ENCODE measurements at places on chromosomes 5 and 9. TPM values are rescaled to one million over a fixed set of nuclear protein-coding genes. Genes with fewer than 3 reads are reported as not detected.

- H3K27ac ChIP-seq, result no peak overlapping the region
- no peaks in the 10 kb centered on the region for H3K36me3 ChIP-seq
- no peak for DNase-seq
- no peaks in the 10 kb centered on the region for H3K27me3 ChIP-seq
- H3K4me1 ChIP-seq, result peaks cover 4% of the 10 kb centered on the region
These were observed 31.8 kb upstream of the PTGS1 start for GRCh38 chr9:122338994-122339393.

GRCh38 chr5:144092508-144092907 lies 78.0 kb downstream of the YIPF5 start:
- no peak overlapping the region for H3K27ac ChIP-seq
- no peak overlapping the region for H3K4me3 ChIP-seq
- no peak for DNase-seq
- no peaks in the 10 kb centered on the region for H3K36me3 ChIP-seq

- H3K27ac ChIP-seq, result no peak overlapping the region
- H3K36me3 ChIP-seq, result no peaks in the 10 kb centered on the region
- no peak for DNase-seq
- H3K4me3 ChIP-seq, result no peak overlapping the region
- H3K27me3 ChIP-seq, result no peaks in the 10 kb centered on the region
These were observed 1528.7 kb upstream of the CDH9 start for GRCh38 chr5:28567048-28567447.

DNA sequence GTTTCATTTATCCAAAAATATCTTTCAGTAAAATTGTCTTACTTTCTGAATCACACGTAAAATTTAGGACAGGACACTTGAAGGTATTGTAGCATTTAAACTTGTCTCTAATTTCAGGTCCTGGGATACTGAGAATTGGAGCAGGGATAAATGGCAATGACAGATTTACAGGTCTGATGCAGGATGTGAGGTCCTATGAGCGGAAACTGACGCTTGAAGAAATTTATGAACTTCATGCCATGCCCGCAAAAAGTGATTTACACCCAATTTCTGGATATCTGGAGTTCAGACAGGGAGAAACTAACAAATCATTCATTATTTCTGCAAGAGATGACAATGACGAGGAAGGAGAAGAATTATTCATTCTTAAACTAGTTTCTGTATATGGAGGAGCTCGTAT lies 99.2 kb downstream of the ADGRV1 start:
- no peaks in the 10 kb centered on the region for H3K36me3 ChIP-seq
- no peak for DNase-seq
- no peaks in the 10 kb centered on the region for H3K27me3 ChIP-seq

DNA sequence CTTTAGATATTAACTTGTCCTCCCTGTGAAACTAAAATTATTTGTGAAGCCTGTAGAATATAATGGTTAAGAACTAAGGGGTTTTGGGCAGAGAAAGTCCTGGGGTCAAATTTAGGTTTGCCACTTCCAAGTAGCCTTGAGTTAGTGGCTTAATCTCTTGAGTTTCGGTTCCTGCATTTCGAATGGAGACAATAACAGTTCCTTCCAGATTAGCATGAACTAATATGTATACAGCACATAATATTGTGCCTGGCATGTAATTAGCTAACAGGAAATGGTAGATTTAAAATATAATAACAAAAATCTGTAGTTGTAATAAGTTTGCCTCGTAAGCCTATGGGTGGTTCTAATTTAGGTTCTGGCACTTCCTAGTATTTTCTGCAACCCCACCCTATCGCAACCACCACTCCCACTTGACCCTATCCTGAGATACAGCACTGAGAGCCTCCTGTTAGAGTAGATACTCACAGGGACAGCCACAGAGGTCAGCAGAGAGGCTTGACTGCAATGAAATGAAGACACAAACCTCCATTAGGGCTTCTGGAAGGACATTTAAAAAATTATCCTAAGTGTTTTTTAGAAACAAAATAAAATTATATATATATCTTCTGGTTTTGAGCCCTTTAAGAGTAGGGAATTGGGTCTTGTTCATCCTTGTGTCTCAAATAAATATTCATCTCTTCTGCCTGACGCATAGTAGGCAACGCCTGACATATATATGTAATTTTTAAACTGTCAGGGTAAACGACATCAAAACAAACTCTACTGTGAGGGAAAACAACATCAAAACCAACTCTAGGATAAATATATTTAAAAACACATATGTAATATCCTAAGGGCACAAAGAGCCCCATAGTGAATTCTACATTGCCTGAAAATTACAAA lies 8.5 kb downstream of the SPINK9 start:
- H3K36me3 ChIP-seq, result no peaks in the 10 kb centered on the region
- H3K4me1 ChIP-seq, result no peaks in the 10 kb centered on the region
- H3K4me3 ChIP-seq, result no peak overlapping the region
- DNase-seq, result no peak
- H3K27ac ChIP-seq, result no peak overlapping the region

GRCh38 chr9:93017621-93018020 lies 40.9 kb upstream of the SUSD3 start:
- H3K27me3 ChIP-seq, result no peaks in the 10 kb centered on the region
- H3K27ac ChIP-seq, result no peak overlapping the region
- no peak overlapping the region for H3K4me3 ChIP-seq
- DNase-seq, result no peak
- no peaks in the 10 kb centered on the region for H3K36me3 ChIP-seq

Gene LTC4S
- total RNA-seq, result 5.3 TPM

Gene TICAM2
- 0.95 TPM for total RNA-seq

Gene NEUROG1
- total RNA-seq, result not detected

All from gastrocnemius medialis (tissue), 4 donors.